Stimulated activated CD4-positive, alpha-beta T cell treated with anti-CD3 and anti-CD28 coated beads, Interleukin-15, amount 100 ng/mL, for 48 hours (primary cell): ENCODE measurements at places on chromosomes 12 and 14.

GRCh38 chr12:28777603-28778365 lies 371.3 kb upstream of the FAR2 start:
- DNase-seq = no peak

DNA sequence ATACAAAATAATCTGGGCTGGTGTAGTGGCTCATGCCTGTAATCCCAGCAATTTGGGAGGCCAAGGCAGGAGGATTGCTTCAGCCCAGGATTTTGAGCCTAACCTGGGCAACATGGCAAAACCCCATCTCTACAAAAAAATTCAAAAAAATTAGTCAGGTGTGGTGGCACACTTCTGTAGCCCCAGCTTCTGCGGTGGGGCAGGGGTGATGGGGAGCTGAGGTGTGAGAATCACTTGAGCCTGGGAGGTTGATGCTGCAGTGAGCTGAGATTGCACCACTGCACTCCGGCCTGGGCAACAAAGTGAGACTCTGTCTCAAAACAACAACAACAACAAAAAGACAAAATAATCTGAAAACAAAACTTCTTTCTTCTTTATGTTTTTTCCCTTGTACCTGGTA lies 66.0 kb downstream of the TC2N start:
- DNase-seq = no peak

DNA sequence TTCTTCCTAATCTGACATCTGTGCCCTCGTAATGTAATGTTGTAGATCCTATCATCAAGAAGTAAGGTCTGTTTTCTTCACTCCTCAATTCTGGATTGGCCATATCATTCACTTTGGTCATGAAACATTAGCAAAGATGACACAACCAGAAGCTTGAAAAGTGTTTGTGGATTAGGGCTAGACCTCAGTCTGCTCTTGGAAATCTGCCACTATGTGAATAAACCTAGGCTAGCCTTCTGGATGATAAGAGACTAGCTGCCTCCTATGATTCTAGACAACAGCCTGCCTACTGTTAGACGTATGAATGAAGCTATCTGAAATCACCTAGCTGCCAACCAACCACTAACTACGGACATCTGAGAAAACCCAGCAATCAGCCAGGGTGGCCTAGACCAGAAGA lies 38.7 kb upstream of the LYZ start:
- no peak for DNase-seq

- DNase-seq = peak; percentile 90
Measured at GRCh38 chr12:132904718-132905328, 17.4 kb upstream of the CHFR start.

- DNase-seq = no peak
Measured at GRCh38 chr12:32568228-32568627, 110.9 kb upstream of the DNM1L start.

DNA sequence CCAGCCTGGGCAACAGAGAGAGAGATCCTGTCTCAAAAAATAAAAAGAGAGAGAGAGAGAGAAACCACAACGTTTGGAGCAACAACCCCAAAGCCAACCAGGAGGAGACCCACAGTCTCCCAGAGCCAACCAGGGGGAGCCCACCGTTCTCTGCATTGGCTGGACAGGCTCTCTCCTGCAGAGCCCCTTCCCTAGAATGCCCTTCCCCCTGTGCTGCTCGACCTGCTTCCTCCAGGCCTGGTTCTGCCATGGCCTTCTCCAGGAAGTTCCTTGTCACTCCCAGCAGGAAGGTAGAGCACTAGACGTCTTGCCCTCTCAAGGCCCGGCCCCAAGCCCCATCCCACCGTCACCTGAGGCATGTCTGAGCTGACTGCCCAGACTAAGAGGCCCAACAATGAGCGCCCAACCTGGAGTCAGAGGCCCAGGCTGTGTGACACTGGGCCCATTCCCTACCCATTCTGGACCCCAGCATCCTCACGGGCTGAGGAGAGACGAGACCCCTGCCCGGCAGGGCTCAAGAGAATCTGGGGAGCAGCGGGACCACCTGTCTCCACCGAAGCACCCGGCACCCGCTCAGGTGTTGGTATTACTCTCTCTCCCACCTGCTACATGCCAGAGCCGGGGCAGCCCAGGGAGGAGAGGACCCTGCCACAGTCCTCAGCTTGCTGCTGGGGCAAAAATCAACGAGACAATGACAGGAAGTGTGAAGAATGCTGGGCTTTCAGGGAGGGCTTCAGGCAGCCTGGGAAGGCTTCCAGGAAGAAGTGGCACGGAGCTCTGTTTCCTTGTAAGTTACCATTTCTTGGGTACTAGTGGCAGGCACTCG lies 61.2 kb downstream of the DIO3 start:
- no peak for DNase-seq

- no peak for DNase-seq
Measured at GRCh38 chr14:59564366-59564765, 12.2 kb downstream of the CCDC175 start.

DNA sequence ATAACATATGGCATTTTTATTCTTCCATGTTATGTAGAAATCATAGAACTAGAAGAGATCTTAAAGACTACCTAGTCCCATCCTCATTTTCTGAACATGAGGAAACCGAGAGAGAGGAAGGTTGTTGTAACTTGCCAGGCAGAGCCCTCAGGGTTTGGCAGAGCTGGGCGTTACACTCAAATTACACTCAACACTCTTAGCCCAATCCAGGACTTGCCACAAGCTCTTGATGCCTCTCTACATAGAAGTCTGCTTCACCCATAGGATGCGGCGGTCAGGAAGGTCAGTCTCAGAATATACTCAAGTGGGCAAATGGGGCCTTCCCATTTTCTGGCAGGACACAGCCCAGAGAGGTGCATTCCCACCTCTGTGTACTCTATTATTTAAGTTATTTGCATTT lies 208.1 kb downstream of the ZFP36L1 start:
- DNase-seq = no peak

DNA sequence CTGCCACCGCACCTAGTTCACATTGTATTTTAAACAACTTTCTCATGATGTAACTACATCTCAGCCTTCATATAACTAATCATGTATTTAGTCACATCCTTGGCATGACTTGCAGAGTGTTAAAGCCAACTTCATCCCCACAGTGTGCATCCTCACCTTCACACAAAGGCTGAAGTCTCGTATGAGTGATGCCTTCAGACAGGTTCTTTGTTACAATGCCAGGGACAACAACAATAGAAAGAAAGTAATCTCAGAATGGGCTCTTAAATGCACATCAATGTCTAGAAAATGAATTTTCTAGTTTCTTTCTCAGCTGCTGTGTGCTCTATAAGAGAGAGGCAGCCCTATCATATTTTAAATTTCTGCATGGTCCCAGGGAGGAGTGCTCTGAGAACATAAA lies 221.3 kb downstream of the DIO2 start:
- no peak for DNase-seq

- DNase-seq = no peak
Measured at GRCh38 chr14:46197856-46198255, 453.7 kb downstream of the RPL10L start.

DNA sequence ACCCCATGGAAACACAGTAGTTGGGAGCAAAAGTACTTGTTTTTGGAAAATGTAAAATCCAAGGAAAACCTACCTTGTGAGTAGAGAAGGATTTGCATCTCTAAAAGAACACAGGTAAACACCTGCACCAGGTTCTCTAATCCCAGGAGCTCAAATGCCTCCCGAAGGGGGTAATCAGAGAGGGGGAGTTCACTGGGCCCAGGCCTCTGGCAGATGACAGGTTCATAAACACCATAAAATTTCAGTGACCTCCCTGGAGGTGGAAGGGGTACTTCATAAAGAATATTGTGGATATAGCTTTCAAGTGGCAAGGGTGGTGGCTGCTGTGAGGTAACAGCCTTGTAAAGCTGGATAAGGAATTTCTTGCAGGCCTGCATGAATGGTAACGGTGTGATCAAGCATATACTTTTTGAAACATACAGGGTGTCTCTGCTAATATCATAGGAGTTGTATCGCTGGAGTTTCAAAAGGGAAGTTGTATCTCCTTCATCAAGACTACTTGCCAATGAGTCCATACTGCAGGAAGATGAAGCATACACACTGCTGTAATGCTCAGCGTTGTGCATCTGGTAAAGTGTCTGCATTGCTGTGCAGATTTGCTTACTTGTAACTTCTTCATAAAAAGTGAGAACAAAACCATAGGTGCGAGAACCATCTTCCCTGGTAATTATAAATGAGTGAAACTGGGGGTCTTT lies 111.3 kb downstream of the DENND5B start:
- DNase-seq = no peak

DNA sequence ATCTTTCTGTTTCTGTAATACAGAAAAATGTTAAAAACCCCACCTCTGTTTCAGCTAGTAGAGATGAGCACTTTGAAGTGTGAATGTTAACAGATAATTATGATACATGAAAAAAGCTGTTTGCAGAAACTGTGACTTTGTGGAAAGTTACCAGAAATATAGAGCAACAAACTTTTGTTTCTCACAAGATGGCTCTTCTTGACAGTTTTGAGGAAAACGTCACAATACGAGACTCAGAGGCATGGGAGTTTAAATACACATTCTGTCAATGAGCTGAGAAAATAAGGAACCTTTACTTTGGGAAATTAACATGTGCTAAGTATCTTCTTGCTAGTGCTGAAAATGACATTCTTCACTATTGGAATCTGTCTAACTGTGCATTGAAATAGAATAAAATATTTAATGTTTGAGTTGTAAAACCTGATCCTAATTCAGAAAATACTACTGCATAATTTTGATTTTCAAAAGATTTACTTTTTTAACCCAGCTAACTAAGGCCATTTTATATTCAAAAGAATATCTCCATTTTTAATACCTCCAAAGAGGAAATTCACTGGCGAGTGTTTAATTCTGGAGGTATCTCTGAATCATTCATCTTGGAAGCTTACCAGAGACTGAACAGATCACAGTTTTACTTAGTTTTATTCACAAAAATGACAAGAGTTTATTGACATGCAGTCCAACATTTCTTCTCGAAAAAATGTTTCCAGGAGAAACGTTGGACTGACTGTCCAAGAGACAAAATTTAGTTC lies 308.9 kb upstream of the LRFN5 start:
- DNase-seq = no peak

- no peak for DNase-seq
Measured at GRCh38 chr14:61527325-61528100, 167.8 kb upstream of the HIF1A start.

DNA sequence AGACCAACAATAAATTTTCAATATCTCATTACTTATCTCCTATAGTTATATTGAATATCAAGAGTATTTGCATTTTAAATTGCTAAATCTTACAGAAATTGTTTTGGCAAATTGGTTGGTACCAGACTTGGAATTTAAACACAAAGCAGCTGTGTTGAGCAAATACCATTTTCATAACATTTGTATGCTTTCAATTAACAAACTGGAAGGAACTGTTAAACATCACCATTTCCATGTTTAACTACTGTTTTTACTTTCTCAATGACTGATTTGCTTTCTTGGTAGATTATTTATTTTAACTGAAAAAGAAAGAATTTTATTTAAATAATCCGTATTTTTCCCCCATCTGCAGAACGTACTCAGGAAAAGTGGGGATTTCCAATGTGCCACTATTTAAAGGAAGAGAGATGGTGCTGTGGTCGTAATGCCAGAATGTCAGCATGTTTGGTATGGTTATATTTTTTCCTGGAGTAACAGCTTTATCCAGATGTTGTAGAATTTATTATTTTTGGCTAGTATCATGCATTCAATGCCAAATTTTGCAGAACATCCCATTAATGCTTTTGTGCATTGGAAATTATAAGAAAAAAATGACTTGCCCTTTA lies 72.3 kb downstream of the METTL25 start:
- DNase-seq = no peak

GRCh38 chr12:30201301-30202160 lies 417.8 kb upstream of the TMTC1 start:
- DNase-seq = no peak

- no peak for DNase-seq
Measured at GRCh38 chr12:110371408-110372055, 32.0 kb downstream of the ANAPC7 start.

GRCh38 chr12:121955258-121956237 lies 37.2 kb downstream of the CFAP251 start:
- no peak for DNase-seq

DNA sequence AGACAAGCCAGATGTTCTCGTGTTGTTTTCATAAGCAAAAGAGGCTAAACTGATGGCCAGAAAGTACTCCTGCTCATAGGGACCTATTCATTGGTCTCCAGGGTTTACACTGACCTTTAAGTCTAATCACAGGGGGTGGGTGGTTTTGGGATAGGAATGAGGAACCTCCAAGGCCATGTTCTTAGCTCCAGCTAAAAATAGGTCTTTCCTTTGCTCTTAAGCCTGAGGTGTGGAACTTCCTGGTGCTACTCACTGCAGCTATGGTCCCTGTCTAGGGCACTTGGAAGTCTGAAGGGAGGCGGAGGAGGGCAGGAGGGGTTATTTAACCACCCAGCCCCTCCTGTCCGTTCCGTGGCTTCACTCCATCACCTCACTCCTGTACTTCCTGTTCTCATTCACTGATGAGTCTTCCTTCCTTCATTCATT lies 18.6 kb downstream of the GPRC5A start:
- no peak for DNase-seq

GRCh38 chr12:65779091-65779642 lies 45.1 kb upstream of the HMGA2 start:
- no peak for DNase-seq

DNA sequence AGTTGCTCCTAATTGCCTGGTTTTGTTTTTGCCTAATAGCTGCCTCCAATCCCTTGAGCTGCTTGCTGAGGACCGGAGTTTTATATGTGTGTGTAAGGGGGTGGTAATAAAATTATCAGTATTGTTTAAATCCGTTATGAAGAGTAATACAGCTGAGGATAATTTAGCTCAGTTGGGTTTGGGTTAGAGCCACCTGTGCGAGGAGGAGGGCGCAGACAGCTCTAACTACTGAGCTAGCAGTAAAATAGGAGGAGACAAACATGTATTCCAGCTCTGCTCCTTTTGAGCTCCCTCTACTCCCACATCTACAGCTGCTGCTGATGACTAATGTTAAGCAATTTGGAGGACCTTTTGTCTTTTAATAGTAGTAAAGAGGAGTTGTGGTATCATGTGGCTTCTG lies 61.5 kb downstream of the SPATS2 start:
- no peak for DNase-seq

- DNase-seq = peak; percentile 29
Measured at GRCh38 chr12:116687888-116688287, 50.0 kb downstream of the SPRING1 start.

DNA sequence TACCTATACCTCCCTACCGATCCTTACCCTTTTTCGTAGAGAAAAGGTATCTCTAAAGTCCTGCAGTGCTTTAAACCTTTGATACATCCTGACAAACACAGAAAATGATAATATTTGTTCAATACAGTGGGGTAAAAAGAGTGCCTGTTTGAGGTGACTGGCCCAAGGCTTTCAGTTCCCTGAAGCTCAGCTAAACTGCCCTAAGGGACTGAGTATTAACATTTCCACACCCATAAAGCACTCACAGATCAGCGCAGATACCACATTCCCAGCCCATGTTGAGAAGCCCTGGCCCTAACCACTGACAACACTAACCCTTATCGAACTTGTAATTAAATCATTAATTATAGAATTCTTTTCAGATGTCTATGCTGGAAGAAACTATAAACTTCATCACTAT lies 108.7 kb downstream of the DIP2B start:
- DNase-seq = no peak

DNA sequence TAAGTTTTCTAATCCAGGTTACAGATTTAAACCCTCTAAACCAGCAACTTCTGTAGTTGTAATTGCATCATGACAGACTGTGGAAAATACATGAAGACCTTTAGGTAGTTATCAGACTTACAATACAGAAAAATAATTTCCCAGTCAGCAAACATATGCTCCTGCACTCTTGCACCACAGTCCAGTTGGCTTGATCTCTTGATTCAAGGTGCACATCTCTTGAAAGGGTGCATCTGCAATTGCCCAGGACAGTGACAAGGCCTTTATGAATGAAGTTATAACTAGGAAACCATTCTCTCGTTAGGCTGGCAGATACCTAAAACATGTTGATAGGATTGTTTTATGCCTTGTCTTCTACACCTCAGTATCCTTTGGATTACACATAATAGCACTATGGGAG lies 7.6 kb downstream of the PIWIL1 start:
- DNase-seq = no peak
